ENCODE measurements at places on chromosomes 7 and 10.

DNA sequence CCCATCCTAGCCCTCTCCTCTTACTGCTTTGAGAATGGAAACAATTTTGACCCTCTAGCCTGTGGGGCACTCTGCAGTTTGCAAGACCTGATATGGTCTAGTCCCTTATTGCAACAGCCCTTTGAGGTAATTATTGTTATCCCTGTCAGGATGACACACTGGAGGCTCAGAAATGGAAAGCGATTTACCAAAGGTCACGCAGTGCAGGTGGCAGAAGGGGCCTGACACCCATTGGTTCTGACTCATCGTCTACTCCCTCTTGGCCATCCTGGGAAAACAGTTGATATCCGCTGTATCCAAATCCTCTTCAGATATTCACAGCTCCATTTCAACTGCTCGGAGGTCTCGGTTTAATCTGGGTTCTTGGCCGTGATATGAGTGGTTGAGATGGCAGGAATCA lies 44.7 kb upstream of the AQP1 start:
- no peak for DNase-seq

DNA sequence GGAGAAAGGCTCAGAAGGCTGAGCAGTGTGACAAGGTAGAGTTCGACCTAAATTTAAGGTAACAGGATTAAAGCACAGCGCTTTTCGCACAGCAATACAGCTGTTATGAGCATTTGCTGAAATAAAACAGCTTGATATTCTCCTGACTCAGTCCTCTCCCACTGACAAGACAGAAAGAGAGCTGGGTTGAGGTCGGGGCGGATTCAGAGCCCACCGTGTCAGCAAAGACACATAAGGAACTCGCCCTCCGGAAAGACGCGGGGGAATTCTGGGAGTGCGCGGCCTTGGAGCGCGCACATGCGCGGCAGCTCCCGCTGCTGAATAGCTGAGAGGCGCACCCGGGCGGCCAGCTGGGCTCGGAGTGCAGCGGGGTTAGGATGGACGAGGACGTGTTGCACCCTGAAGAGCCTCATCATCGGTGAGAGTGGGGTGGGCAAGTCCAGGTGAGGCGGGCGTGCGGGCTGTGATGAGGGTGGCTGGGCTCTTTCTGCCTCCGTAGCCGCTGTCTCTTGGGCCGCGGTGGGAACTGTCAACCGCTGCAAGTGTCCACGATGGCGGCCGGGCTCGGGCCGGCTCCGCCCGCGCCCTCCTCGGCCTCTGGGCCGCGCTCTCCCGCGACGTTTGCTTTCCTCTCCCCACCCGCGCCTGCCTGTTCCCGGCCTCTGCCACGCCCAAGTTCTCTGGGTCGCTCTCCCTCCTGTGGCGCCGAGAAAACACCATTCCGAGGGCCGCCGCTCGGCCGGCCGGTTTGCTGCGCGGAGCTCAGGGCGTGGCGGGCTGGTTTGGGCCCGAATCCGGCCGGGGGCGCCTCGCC lies 120.6 kb downstream of the LYZL1 start:
- DNase-seq = peak; percentile 43

DNA sequence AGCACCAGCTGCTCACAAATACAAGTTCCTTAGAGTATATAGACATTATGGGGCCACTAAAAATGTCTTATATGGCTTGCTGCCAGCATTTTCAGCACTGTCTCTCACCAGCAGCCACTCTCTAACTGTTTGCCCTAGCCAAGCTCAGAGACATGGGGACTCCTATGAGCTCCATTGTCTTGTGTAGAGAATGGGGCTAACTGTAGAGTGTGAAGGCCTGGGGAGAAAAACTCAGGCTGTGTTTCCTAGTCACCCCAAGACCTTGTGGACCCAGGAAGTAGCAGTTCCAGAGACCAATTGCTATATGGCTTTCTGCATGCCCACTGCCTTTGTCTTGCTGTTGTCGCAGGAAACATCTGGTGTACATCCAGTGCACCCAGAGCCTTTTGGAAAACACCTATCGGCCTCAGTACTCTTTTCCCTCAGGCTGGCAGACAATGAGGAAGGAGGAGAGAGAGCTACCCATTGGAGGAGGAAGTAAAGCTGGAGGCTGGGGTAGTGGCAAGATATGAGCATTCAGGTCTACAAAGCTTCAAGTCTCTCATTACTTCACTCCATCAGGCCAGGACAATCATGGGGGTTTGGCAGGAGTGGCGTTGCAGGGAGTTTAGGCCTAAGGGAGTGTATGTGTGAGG lies 28.4 kb downstream of the ENTPD1 start:
- no peak for DNase-seq

DNA sequence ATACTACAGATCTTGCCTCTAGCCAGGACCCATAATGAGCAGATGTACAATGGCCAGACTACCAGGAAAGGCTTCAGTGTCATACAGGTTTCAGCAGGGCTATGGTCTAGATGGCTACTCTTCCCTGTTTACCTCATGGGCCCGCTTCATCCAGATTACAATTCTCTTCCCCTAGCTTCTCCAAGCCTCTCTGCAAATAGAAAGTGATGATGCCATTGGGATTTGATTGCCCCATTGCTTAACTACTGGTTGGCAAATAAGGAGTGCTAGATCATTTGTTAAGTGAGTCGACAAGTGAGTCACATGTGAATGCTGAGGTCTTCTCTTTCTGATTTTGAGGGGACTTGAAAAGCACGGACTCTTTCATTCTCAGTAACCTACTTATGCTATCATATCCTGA lies 361.5 kb upstream of the LRRTM3 start:
- no peak for DNase-seq

DNA sequence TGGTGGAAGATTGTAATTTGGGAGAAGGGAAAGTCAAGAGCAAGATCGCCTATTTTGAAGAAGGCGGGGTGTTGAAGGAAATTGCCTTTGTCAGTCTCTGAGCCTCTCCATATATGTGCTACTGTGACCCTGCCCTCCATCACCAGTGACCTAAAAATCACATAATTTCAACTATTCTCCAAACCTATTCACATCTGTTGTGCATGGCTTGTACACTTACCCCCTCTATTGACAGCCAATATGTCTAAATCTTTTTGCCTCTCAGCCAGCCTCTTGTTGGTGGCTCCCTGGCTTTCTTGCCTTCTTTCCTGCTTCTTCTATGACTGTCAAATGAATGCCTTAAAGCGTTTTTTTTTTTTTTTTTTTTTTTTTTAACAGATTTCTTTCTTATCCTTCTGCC lies 295.6 kb downstream of the AUTS2 start:
- DNase-seq = no peak

- no peak for DNase-seq
Observed at GRCh38 chr7:36034020-36034419, 119.0 kb upstream of the EEPD1 start.

GRCh38 chr7:128150223-128150865 lies 90.7 kb upstream of the LEP start:
- DNase-seq = no peak

- no peak for DNase-seq
Observed at GRCh38 chr10:51215951-51216834, 141.9 kb downstream of the PRKG1 start.

GRCh38 chr7:16169537-16169936 lies 251.8 kb downstream of the CRPPA start:
- no peak for DNase-seq

DNA sequence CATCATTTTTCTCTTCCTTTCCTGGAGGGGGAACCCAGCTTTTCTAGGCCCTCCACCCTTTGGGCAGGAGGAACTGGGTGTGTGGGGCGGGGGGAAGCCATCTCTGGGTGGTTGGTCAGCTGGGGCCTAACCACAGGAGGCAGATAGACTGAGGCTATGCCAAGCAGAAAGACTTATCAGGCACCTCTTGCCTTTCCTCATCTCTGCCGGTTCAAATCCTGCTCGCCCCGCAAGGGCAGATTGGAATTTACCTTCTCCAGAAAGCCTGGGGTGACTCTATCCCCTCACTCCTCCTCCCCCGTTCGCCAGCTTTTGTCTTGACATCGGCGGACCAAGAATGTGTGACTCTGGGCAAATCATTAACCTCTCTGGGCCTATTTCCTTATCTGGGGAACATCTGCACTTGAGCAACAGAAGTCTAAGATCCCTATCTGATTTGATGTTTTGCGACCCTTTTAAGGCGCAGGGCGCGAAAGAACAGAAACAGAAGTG lies 584 bp upstream of the GARS1 start:
- DNase-seq = peak; percentile 23

DNA sequence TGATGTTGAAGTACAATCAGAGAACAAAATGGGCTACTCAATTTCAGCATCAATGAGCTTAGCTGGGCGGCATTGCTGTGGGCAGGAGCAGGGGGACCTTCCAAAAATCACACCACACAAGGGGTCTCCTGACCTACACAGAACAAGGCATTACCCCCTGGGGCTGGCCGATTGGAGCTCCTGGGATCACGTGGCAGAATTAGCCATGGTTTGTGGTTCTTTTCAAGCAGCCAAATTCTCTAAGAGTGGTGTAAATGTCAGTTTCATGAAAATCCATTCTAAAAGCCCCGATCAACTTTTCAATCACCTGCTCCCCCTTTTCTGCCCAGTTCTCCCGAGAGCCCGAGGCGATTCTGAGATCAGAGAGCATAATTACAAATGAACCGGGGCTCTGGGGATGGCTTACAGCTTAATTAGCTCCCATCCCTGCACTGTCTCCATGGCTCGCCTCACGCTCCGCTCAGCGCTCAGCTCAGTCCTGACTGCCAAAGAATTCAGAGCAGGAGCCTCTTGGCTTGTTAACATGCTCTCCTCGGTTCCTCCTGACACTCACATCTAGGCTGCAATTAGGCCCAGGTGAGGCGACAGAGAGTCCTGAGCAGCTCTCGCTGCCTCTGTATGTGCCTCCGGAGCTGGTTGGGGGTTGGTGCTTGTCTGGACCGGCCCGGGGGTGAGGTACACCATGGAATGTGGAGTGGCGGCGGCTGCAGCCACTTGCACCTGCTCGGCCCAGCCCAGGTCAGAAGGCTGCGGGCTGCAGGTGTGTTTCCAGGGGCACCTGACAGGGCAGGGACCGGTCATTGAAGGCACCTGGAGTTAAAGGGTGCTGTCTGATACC lies 111.8 kb downstream of the WDR11 start:
- DNase-seq = no peak

DNA sequence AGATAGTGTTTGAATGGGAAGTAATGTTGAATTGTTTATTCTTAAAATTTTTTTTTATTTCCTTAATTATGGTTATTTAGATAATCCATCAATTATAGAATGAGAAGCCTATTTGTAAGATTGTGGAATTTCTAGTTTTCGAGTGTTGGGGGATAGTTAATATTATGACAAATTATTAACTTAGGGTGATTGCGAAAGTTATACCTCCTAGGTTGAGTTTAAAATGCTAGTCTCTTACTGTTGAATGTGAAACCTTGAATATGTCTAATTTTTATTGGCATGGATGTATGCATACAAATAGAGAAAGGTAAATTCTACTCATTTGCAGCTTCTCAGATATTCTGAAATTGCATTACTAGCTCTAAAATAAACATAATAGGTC lies 43.2 kb downstream of the BICC1 start:
- no peak for DNase-seq

DNA sequence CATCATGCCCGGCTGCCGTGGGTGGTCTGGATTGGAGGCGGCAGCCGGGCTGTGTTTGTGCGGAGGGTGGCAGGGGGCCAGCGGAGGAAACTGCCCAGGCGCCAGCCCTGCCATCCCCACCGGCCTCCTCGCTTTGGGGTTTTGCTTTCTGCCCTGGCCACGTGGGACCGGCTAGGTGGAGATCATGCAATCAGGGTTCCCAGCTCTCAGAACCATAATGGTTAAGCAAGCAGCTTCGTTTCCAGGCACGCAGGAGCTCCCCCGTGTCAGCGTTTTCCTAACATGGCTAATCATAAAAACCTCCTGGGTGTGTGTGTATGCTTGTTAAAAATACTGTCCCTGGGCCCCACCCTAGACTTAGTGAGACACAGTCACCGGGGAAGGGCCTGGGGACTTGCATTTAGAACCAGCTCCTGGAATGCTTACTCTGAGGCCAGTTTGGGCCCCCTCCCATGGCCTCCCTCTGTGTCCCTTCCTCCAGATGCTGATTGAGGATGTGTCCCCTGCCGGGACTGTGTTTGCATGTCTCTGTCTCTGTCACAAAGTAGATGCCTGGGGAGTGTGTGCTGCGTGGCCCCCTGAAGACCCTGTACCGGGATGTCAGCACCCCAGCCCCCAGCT lies 119.3 kb downstream of the CUX1 start:
- no peak for DNase-seq

DNA sequence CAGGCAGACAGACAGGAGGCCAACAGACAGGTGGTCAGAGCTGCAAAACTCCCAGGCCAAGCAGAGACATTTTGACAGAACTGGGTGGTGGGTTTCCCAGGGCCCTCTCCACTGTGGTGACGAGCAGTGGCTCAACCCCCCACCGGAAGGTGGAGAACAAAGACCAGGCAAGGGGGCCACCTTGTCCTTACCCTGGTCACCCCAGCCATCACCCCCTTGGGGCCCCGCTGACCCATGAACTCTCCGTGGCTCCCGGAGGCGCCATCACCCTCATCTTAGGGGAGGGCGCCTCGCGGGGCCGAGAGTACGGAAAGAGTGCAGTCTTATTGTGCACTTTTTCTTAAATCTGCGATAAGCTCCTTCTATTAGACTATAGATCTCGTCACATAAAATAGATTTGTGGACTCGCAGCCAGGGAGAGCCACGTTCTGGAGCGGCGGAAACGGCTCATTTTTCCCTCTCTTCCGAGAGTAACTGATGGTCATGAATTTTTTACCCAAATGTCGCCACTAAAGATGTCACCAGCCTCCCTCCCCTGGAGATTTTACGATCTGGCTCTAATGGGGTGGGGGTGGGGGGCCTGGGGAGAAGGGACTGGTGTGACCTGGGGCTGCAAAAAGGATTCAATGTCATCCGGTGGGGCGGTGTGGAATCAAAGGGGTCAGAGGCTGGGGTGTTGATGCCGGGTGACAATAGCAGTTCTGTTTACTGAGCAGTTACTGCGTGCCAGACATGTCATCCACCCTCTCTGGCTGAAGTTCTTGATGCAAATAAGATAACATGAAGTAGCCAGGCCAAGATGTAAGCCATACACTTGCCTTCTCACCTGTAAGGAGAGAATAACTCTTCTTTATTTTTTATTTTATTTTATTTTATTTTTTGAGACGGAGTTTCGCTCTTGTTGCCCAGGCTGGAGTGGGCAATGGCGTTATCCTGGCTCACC lies 71.1 kb upstream of the MYL10 start:
- no peak for DNase-seq

DNA sequence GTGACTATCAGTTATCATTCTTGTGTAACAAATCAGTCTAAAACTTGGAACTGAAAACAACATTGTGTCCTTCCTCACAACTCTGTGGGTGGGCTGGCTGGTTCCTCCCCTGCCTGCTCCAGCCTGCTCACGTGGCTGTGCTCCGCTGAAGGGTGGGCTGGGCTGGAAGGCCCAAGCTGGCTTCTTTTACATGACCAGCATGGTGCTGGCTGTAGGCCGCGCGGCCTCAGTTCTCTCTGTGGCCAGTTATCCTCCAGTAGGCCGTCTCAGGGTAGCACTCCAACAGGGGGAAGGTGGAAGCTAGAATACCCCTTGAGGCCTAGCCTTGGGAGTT lies 11.3 kb downstream of the ADAMTS14 start:
- no peak for DNase-seq

Measured in CD4-positive, alpha-beta T cell treated with Interferon alpha-2 for 1 hour (primary cell).